ENCODE measurements at places on chromosomes 3 and 15.

GRCh38 chr15:63156755-63157117 lies 541 bp downstream of the RPS27L start:
- DNase-seq = no peak

DNA sequence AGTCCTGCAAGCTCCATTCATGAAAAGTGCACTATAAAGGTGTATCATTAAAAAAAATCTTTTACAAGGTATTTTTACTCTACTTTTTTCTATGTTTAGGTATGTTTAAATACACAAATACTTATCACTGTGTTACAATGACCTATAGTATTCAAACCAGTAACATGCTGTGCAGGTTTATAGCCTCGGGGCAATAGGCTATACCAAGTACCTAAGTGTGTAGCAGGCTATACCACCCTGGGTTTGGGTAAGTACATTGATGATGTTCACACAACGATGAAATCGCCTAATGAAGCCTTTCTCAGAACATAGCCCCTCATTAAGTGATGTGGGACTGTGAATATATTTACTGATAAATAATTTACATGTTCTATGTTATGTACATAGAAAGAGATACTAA lies 104.6 kb downstream of the ATP1B3 start:
- no peak for DNase-seq

DNA sequence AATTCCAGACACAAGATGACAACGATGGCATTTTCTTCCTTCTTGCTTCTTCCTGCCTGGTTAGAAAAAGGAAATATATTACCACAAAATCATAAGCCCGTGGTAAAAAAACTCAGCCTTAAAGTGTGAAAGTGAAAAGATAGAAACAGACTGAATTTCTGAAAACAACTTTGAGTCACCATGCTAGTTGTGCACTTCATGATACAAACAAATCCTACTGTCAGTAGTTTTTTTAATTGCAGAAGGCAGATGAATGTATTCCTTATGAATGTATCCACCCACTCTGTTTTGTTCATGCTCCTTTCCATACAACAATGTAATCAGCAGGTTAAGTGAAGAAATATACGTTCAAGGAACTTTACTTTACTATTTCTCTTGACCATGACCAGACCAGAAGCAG lies 1144.7 kb downstream of the OTOL1 start:
- no peak for DNase-seq

DNA sequence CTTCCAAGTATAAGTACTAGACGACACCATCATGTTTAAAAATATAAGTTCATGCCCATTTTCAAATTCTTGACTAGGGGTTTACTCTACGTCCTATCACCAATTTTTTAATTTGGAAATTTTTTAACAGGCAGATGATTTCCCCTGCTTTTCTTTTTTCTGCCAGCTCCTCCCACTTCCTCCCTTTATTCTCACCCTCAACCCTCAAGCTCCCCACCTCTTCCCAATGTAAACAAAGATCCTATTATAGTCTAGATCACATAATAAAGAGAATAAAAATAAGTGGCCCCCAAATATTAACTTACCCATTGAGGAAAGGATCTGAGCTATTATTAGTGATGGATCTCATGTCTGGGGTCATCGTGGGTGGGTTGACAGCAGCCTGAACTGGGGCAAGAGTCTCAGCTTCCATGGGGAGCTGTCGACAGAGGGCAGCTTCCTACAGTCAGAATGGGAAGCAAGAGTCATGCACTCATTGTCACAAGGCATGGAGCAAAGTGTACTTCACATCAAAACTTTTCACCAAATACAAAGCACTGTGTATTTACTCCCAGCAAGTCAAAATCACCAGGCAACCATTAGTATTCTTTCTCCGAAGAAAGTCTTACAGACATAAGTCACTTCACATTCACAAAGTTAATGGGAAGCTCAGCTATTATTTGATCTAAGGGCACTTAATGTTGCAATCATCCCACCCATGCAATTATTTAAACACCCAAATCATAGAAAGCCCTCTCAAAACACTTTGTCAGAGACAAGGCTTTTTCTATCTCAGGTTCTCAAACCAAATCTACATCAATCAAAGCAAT lies 53.2 kb downstream of the TM4SF4 start:
- DNase-seq = no peak

DNA sequence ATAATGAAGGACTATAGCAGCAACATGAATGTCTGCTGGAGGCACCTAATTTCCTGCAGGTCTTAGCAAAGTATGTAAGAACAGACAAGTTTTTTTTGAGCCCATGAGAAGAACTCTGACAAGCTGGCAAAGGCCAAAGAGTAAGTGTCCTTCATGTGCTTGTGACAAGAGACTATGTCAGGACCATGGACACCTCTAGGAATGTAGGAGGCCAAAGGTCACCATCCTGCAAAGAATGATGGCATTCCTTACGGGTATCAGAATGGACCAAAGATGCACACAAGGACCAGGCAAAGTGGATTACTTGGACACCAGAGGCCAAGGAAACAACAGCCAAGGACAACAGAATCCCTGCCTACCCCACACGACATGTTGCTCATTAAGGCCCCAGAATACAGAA lies 858.5 kb upstream of the CFAP20DC start:
- DNase-seq = no peak

GRCh38 chr3:99925584-99926230 lies 108.0 kb downstream of the CMSS1 start:
- no peak for DNase-seq
